Thymus (tissue), 14 donors: ENCODE measurements at places on chromosomes 11 and 22.

DNA sequence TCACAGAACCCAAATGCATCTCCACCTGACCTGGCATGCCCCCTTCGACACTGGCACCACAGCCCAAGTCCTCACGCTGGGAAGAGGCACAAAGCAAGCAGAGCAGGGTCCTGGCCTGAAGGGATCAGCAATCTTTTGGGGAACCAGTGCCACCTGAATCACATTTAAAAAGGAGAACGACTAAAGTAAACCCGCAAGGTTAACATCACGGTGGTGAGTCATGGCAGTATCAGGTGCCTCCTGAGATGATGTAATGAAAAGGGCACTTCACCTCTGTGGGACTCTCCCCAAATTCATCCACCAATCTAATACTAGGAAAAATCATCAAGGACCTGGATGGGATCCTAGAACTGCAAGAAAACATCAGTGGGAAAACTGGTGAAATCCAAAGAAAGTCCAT is 44.9 kb downstream of the PACSIN2 start:
- DNase-seq = no peak

GRCh38 chr11:65496304-65497140 is 2.3 kb upstream of the MALAT1 start:
- no peak for DNase-seq

DNA sequence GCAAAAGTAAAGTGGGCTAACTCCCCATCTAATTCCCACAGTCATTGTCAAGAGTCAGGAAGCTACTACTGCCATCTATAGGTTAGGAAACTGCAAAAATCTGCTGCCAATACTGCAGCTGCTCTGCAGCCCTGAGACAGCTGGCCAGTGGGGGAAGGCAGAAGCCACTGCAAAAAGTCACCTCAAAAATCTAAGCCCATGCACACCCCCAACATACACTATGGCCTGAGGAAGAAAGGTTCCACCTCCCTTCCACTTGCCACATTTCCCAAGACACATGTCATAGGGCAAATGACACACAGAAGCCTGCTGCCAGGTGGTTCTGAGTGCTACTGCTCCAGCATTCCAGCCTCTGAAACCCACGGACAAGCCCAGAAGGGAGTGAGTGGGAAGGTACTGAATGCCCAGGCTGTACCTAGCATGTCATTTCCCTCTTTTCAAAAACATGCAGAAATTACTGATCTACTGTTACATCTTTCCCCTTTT is 36.9 kb downstream of the DGCR2 start:
- DNase-seq = peak; percentile 19

- DNase-seq = peak; percentile 51
Measured at GRCh38 chr22:22235558-22235957, 9.0 kb upstream of the VPREB1 start.

DNA sequence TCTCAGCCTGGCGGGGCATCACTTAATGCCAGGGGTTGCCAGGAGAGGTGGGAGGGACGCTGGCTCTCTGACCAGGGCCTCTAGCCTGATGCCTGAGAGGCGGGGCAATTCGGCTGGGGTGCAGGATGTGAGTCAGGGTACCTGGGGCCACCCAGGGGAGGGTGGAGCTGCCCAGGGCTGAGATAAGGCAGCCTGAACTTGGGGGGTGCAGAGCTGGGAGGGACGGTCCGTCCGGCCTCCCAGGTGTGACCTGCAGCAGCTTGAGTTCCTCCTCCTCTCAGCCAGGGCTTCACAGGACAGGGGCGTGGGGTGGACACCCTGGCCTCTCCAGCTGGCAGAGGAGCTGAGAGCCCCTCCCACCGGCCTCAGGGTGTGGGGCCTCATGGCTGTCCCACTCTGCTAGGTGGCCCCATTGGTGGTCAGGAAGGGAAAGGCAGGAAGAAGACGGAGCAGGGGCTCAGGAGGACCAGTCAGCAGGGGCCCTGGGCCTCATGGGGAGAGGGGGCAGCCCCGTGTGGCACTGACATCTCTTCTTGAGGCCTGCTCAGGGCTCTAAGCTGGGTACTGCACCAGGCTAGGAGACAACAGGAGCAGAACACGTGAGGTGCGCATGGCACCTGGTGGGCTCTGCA is 942 bp upstream of the RPS6KA4 start:
- no peak for DNase-seq

- DNase-seq = no peak
Measured at GRCh38 chr11:11605821-11606450, 15.9 kb downstream of the GALNT18 start.
